ENCODE measurements at places on chromosomes 7 and 10.

GRCh38 chr10:74047871-74048270 is 50.0 kb downstream of the VCL start:
- no peak for DNase-seq

GRCh38 chr10:117619707-117620405 is 77.3 kb downstream of the EMX2 start:
- no peak for DNase-seq

- DNase-seq: no peak
Measured at GRCh38 chr10:132847416-132847777, 61.5 kb upstream of the NKX6-2 start.

DNA sequence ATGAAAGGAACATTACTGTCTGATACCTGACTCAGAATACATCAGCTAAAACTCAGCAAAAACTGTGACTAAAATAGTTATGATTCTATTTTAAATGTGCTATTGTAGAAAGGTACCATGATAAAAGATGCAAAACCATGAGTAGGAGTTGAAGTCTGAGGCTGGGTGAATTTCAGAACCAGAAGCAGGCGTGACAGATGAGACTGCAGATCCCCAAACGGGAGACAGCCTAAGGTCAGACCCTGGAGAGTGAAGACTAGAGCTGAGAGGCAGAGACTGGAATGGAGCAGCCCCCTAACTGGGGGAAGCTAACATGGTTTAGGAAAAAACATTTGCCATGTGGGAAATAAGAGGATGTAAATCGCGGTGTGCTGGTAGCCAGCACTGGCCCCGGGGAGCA is 275.8 kb downstream of the POM121L12 start:
- DNase-seq: no peak

- no peak for DNase-seq
Measured at GRCh38 chr7:16169537-16169936, 251.8 kb downstream of the CRPPA start.

- DNase-seq: no peak
Measured at GRCh38 chr7:26489906-26490639, 198.4 kb downstream of the SNX10 start.

DNA sequence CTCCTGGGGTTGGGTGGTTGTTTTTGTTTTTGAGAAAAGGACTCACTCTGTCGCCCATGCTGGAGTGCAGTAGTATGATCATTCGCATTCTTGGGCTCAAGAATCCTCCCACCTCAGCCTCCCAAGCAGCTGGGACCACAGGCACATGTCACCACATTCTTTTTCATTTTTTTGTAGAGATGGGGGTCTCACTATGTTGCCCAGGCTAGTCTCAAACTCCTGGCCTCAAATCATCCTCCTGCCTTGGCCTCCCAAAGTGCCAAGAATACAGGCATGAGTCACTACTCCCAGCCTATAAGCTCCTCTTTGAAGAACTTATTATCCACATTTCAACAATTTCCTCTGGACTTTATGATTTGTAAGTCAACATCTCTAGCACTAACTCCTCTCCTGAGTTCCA is 102.7 kb downstream of the KMT2C start:
- DNase-seq: no peak

- no peak for DNase-seq
Measured at GRCh38 chr10:42872865-42873435, 90.4 kb downstream of the BMS1 start.

- no peak for DNase-seq
Measured at GRCh38 chr10:20922033-20922432, 24.9 kb upstream of the NEBL start.

DNA sequence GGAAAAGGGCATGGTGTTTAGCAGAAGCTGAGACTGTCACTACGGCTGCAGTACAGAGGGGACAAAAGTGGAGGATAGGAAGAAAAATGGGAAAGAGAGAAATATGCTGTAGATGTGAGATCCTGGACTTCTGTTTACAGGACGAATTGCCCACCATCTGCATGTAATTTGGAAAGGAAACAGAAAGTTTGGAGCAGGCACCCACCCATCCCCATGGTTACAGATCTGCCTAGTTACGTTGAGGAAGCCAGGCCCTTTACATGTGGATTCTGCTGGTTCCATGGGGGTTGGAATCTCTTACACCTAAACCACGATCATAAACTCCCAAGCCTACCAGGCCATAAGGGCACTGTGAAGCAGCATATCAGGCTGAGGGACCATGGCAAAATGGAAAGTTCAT is 84.3 kb downstream of the WDFY4 start:
- DNase-seq: no peak

- no peak for DNase-seq
Measured at GRCh38 chr10:126247446-126247975, 140.8 kb downstream of the ADAM12 start.

- no peak for DNase-seq
Measured at GRCh38 chr7:10855583-10855982, 118.1 kb upstream of the PHF14 start.

- no peak for DNase-seq
Measured at GRCh38 chr10:43094085-43094484, 17.2 kb downstream of the RET start.
